Activated T-cell treated with anti-CD3 and anti-CD28 coated beads, Interleukin-2, amount 50 U/mL, for 24 hours (primary cell): ENCODE measurements at places on chromosomes 3 and 15.

DNA sequence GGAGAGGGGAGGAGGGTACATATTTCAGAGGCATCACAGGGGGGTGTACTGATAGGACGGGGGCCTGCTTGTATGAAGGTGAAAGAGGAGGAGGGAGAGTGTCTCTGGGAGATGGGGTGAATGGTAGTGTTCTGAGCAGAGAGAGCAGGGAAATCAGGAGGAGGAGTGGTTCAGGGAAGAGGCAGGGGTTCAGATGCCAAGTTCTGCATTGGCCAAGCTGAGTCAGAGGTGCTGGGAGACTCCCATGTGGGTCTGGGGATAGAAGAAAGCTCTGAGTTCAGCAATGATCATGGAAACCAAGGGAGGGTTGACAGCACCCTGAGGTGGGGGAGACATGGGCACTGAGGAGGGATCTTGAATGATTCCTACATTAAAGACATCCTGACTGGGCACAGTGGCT, 3.0 kb downstream of the CYP8B1 start:
- no peak for DNase-seq

GRCh38 chr15:68204776-68205557, at the start of gene CALML4:
Gene CALML4 (minus strand): TSS chr15:68205332. CDS start chr15:68205247, 85 bp downstream.
- no peak for DNase-seq

- no peak for DNase-seq
These were observed 205.9 kb downstream of the P3H2 start for GRCh38 chr3:189914799-189915198.

DNA sequence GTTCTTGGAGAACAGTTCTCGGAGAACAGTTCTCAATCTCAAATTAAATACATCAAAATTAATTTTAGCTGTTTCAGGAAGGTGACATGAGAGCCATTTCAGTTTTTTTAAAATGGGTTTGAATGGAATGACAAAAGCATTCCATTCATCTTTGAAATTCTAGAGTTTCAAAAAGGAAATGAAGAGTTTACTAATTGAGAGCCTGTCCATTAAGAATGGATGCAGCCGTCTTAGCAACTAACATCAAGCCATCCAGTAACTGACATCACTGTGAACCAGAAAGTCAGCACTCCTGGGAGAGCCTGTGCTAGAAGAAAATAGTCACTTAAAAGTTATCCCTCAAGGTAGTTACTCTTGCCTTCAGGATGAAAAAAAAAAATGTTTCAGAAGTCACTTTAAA, 47.0 kb upstream of the FSTL1 start:
- no peak for DNase-seq

DNA sequence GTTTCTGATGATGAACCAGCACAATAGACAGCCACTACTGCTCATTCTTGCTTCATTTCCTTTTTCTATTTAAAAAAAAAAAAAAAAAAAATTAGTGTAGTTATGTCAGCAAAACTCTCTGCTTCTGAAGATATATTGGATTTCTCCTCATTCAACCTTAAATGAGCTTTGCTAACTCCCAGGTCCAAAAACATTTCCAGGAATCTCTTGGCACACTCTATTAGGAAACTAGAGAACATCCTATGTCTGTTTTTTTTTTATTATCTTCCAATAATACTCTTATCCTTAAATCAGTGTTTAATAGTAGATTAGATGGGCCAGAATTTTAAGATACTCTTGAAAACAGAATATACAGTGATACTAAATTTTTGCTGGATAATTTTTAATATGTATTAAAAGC, 398.0 kb downstream of the NAALADL2 start:
- no peak for DNase-seq

- DNase-seq, result peak; percentile 5
These were observed 43.0 kb upstream of the SLC41A3 start for GRCh38 chr3:126126811-126127431.

GRCh38 chr3:106379251-106379750, 510.5 kb upstream of the CBLB start:
- DNase-seq, result no peak

DNA sequence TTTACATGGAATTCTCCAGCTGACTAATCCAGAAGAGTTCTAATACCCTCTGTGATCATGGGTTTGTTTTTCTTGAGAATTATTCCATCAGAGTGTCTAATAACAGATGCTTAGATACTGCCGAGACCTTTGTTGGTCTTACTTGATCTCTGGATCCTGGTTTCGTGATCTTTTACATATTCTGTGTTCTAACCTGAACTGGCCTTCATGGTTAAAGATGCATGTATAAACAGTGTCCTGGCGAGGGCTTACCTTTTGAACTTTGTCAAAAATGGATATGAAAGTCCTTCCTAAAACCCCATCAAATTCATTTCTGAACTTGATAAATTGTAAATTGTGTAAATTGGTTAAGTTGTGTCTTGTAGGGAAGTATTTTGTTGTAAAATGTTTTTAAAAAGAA, 24.8 kb downstream of the UBE2Q2 start:
- no peak for DNase-seq

GRCh38 chr3:58604031-58604430, 26.8 kb upstream of the FAM107A start:
- DNase-seq, result no peak

DNA sequence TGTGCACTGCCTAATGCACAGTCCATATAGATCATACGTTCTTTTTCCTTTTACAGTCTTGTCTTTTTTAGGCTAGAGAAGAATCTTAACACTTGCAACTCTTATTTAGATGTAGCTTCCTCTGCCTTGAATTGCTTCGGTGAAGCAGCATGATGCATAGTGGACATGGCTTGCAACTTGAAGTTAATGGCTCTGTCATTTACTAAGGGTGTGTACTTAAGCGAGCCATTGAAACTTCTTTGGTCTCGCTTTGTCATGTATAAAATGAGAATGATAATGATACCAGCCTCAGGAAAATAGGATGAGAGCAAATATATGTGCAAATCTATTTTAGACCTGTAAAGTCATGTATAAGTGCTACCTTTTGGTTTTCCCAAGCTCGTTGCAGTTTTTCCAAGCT, 147.4 kb downstream of the GHSR start:
- no peak for DNase-seq

GRCh38 chr3:98969295-98969694, 67.8 kb upstream of the DCBLD2 start:
- no peak for DNase-seq

DNA sequence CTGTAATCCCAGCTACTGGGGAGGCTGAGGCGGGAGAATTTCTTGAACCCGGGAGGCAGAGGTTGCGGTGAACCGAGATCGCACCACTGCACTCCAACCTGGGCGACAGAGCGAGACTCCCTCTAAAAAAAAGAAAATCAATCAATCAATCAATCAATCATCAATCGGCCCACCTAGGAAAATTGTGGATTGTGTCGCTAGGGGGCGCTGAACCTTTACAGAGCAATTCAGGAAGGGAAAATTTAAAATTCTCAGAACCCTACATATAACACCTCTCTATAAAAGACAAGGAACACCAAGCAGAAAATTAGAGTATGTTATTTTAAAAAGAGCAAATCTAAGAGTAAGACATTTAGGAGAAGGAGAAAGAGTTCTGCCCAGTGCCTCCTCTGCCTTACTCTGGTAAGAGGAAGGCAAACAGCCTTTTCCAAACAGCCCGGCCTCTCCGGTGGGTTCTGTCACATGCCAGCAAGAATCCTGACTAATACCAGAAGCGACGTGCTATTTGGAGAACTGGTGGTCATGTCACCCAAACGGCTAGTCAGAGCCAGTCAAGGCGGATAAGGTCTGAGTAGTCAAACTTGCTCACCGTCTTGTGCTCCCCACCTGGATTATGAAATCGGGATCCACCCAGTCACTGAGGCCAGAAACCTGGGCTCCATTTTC, 22.3 kb upstream of the SMCO1 start:
- DNase-seq, result peak; percentile 67

DNA sequence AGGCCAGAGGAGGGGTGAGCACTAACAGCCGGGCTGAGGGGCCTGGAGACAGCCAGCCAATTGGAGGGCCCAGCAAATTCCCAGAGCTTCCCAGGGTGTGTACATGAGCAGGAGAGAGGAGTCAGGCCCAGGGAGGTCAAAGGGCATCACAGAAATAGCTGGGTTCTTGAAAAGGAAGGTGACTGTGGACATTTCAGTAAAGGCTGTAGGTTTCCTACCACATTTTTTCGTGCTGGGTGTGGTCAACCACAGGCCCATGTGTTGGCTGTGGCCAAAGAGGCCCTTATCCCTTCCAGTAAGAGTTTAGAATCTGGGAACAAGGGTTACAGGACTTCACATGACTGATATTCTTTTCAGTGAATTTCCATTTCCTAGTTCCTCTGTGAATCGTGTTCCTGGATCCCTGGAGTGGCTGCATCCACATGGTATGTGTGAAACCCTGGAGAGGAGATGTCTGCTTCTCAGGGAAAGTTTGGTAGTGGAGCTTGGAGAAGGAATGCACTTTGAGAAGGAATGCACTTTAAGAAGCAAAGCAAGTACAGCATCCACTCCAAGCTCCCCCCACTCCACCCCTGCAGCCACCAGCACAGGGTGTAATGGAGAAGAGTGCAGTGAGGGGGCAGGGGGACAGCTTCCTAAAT, 73.2 kb upstream of the HEG1 start:
- DNase-seq, result no peak

DNA sequence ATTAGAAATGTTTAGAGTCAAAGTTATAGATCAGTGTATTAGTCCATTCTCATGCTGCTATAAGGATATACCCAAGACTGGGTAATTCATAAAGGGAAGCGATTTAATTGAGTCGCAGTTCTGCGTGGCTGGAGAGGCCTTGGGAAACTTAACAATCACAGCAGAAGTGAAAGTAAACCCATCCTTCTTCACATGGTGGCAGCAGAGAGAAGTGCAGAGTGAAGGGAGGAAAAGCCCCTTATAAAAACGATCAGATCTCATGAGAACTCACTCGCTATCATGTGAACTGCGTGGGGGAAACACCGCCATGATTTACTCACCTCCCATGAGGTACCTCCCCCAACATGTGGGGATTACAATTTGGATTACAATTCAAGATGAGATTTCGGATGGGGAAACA, 871.5 kb downstream of the DIPK2A start:
- DNase-seq, result no peak

DNA sequence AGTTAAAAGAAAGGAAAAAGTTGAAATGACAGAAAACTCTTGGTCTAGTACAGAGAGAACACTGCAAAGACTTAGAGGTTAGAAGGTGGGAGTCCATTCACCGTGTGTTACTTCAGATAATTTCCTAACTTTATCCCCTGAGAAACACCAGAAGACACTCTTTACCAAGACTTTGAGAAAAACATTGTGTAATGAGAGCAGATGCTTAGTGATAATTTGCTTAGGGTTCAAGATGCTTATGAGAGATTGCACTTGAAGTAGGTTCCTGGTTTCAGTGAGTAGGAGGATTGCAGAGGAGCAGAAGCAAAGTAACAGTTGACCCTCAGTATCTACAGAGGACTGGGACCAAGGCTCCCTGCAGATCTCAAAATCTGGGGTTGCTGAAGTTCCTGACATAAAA, 594.1 kb downstream of the NR2F2 start:
- DNase-seq, result no peak

DNA sequence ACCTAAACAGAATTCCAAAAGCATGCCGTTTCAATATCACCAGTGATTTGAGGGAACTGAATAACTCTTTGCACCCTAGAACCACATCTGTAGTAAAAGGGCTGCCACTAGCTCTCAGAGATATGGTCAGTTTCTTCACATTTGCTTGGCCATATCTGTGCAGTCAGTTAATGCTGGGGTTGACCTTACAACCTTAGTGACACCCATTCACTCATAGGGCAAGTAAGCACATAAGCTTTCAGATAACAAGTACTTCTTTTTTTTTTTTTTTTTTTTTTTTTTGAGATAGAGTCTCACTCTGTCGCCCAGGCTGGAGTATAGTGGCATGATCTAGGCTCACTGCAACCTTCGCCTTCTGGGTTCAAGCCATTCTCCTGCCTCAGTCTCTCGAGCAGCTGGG, 20.4 kb upstream of the FSIP1 start:
- DNase-seq, result no peak

DNA sequence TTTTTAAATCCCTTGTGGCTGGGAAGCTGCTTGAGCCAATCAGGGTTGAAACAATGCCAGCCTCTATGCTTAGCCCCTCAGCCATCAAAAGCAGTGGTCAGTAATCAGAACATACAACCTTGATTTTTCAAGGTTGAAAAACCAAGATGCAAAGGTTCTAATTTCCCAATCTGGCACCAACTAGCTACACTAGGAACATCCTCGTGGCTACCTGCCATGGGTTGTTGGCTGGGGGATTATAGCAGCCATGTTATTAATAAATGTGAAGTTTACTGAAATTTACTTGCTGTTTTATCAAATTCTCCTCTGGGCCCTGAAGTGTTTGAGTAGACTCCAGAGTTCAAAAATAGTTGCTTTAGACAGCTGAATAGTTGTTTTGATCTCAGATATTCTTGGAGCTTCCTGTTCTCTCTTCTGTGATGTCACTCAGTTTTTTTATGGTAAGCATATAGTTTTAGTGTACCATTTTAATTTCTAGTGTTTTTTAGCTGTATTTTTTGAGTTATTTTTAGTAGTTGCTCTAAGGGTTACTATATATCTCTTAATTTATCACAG, 31.9 kb downstream of the PCCB start:
- no peak for DNase-seq

DNA sequence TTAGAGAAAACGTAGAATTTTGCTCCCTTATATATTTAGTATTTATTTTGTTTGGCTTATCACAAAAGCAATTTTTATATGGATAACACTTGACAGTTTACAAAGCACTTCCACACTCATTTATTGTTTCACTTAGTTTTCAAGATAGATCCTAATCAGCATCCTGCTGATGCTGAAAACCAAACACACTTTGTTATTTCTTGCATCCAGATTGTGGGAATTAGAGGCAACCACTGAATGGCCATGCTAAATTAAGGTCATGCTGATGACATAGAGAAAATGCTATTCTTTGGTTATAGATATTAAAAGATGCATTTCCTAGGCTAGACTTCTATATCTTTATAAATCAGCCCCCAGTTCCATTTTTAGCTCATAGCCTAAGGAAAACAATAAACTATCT, 474.1 kb upstream of the KCNMB2 start:
- DNase-seq, result no peak

GRCh38 chr3:47002171-47003055, 22.9 kb downstream of the NBEAL2 start:
- DNase-seq, result no peak

DNA sequence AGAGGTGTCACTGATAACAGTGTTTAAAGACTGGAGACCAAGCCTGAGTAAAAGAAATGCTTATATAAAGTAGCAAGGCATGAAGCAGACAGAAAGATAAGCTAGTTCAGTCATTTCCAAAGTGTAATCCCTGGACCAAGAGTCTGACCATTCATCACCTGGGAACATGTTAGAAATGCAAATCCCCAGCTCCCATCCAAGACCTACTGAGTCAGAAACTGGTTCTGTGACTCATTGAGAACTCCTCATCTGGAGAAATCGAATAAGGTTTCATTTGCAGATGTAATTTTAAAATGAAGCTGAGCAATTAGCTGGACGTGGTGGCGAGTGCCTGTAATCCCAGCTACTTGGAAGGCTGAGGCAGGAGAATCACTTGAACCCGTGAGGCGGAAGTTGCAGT, 473.9 kb upstream of the UBE2E2 start:
- DNase-seq, result no peak

- no peak for DNase-seq
These were observed 117.8 kb downstream of the RAB11A start for GRCh38 chr15:65987100-65987499.

- DNase-seq, result no peak
These were observed 28.2 kb upstream of the ST6GAL1 start for GRCh38 chr3:186902154-186902553.
